ENCODE measurements at places on chromosomes 5 and 9.

- no peak for DNase-seq
Measured at GRCh38 chr9:136615631-136616306, 46.9 kb upstream of the EGFL7 start.

- peak; percentile 28 for DNase-seq
Measured at GRCh38 chr5:128905568-128906110, 59.6 kb upstream of the SLC27A6 start.

- no peak for DNase-seq
Measured at GRCh38 chr5:126044931-126045565, 378.2 kb upstream of the GRAMD2B start.

DNA sequence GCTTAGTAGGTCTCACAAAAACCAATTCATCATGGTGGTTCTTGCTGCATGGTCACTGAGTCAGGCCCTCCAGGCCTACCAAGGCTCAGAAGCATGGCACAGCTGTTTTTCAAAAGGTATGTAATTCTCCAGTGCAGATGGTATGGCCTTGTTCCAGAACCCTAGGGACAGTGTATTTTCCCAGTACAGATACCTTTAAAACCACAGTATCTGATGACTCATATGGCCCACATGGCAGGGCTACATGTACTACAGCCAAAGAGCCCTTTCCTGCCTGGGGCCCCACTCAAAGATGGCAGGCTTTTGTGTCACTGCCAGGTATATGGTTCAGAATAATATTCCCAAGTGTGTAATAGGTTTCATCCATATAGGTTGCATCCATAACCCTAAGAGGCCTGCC lies 16.5 kb downstream of the CSF2 start:
- no peak for DNase-seq

GRCh38 chr5:139194486-139194885 lies 3.7 kb downstream of the SIL1 start:
- DNase-seq = no peak

DNA sequence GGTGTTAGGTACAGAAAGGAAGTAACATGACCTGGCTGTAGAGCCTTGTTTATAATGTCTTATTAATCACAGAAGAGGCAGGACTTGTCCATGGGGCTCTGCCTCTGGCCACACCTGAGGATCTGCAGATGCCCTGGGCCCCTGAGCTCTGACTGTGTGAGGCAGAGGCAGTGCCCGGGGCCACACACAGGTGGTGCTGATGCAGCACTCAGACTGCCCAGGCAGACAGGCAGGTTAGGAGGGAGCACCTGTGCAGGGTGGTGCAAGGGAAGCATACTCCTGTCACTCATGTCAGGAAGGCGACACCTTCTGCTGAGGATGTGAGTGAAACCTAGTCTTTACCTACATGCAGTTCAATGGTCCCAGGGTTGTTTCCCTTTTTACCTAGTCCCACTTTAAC lies 88.7 kb downstream of the CFAP90 start:
- DNase-seq = no peak

- DNase-seq = no peak
Measured at GRCh38 chr5:57586649-57587048, 104.0 kb upstream of the ACTBL2 start.

DNA sequence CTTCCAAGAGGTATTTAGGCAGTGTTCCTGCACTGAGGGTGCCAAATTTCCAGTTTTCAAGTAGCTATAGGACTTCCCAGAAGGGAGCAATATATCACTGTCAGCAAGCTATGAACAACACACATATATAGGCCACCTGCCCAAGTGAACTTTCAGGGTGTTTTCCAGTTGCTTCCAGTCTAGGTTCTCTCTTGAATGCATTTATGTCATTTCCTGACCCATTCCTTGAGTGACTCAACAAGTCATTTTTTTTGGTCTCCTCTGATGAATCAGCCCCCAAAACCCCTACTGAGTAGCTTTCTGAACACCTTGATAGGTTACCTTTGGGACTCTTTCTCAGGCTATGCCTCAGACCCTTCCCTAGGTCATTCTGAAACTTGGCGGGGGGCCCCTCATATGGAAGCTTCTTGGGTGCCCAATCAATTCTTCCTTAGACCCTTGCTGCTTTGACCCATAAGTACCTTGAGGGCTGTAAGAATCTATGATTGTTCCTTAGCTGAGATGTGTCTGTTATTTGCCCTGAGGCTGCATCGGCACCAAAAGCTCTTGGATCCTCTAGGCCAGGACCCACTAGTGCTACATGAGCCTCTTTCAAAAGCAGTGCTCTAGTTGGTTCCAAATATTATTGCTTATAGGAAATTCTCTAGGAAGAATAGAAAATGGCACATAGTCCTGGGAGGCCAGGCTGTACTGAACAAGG lies 12.4 kb downstream of the DNAJB5 start:
- DNase-seq = no peak

- DNase-seq = no peak
Measured at GRCh38 chr9:125439434-125440272, 178.0 kb downstream of the GAPVD1 start.

- DNase-seq = no peak
Measured at GRCh38 chr9:114501796-114502682, 3.2 kb downstream of the WHRN start.

GRCh38 chr5:5886812-5887486 lies 464.5 kb downstream of the ICE1 start:
- DNase-seq = no peak

- DNase-seq = no peak
Measured at GRCh38 chr5:7878381-7878873, 9.5 kb downstream of the MTRR start.

DNA sequence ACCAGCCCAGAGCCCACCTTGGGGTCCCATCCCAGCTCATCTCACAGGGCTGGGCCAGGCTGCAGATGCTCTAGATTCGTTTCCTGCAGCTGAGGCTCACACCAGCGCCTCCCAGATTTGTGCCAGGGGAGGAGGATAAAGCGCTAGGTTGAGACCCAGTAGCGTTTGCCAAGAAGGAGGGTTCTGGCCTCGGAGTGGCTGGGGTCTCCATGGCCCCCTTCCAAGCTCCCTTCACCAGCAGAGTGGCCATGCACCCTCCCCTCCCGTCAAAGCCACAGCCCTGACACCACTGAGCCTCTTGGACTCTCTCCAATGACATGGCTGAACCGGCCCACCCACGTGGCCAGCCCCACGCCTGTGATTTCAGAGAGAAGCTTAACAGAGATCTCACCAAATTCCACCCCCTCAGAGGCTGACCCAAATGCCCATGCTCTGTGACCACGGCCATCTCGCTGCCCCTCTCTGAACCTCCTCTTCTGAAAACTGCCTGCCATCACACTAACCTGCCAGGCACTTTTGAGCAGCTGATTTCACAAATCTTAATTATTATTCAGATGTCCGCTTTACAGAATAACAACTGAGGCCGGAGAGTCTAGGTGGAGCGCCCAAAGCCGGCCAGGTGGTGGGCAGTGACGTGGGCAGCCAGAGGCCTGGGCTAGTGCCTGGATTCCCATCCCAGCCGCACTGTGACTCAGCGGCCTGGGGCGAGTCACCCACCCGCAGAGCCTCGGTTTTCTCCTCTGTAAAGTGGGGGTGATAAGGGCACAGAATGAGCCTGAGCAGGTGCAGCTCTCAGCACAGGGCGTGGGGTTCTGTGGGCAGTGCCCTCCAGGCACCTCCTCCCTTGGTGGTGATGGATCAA lies 155.7 kb downstream of the C9orf50 start:
- DNase-seq = no peak

DNA sequence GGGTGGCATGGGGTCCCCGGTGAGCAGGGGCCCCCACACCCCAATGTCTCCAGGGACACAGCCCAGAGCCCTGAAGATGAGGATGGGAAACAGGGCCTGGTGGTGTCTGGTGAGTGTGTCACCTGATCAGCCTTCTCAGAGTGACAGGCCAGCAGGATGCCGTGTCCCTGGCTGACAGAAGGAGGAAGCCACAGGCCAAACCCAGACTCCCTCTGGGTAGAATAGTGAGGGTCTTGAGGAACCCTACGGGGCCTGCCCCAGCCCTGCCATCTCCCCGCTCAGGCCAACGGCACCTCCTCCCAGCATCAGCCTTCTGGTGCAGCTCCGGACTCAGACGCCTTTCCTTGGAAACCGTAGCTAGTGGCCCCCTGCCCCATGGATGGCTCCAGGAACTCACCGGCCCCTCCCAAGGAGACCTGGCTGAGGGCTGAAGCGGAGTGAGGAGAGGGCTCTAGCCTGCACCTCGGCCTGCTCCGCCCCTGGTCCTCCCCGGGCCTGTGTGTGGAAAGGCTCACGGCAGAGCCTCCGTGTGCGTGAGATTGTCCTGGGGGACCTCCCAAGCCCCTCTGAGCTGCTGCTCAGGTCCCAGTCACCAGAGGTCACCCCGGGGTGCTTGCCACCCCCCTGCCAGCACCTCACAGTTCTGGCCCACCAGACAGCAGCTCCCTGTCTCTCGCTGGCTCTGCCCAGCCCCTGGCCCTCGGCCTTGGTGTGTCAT lies 6.0 kb downstream of the RALGDS start:
- no peak for DNase-seq

DNA sequence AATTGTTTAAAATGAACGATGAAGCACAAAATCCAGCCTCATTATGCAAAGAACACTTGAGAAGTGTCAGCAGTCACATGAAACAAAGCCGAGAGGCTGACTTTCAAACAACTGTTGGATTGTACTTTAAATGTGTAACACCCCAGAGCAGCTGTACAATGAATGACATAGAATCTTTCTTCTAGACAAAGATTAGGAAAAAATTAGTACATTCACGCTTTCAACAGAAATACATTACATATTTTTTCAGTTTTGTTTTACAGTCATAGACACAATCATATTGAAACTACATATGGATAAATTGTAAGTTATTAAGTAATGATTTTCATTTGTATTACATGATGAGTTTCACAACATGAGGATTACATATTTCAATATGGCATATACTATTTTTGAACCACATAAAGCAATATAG lies 10.6 kb upstream of the AGXT2 start:
- DNase-seq = no peak

DNA sequence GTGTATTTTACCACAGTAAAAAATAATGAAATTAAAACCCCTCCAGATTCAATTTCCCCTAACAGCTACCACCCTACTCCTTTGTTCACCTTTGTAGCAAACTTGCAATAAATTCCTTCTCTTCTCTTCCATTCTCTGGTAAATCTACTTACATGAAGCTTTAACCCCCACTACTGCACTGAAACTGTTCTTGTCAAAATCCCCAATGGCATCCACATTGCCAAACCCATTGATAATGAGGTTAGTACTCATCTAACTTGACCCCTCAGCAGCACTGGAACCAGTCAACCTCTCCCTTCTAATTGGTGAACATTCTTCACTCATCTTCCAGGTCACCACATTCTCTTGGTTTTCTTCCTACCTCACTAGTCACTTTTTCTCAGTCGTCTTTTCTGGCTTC lies 29.6 kb downstream of the NRG2 start:
- DNase-seq = no peak

- no peak for DNase-seq
Measured at GRCh38 chr9:111658943-111659342, 2.5 kb upstream of the GNG10 start.

GRCh38 chr5:164637931-164638521 lies 1132.6 kb downstream of the MAT2B start:
- no peak for DNase-seq

GRCh38 chr9:31166516-31166915 lies 1217.9 kb upstream of the ACO1 start:
- no peak for DNase-seq

GRCh38 chr9:129868872-129869486 lies 33.7 kb downstream of the USP20 start:
- no peak for DNase-seq

- DNase-seq = no peak
Measured at GRCh38 chr5:115842089-115842935, 577 bp downstream of the AP3S1 start.

DNA sequence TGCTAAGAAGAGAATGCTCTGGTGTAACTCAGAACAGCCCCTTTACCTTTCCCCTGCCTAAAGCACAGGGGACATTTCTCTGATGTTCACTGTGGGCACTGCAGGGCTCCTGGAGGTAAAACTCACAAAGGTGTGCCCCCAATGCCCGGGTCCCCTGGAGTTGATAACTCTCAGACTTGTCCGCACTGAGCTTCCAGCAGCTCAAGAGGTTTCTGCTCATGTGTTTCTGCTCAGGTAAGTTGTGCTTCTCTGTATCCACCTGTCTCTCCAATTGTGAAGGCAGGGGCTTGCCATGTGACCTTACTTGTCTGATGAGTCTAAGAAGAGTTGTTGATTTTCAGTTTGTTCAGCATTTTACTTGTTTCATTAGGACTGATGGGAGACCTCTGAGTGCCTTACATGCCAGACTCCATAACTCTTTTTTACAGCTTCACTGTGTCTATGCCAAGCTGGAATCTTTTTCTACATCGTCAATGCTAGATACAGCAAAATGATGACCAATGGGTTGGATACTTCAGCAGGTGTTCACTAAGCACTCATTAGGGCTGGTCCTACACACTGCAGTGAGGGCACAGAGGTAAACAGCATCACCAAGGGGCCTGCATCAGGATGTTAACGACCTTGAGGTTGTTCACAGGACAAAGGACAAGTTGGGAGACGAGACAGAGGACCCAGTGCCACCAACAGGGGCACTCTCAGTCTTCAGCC lies 56.4 kb downstream of the MRPL36 start:
- DNase-seq = no peak

- DNase-seq = no peak
Measured at GRCh38 chr9:121160025-121160424, 41.6 kb downstream of the RAB14 start.

DNA sequence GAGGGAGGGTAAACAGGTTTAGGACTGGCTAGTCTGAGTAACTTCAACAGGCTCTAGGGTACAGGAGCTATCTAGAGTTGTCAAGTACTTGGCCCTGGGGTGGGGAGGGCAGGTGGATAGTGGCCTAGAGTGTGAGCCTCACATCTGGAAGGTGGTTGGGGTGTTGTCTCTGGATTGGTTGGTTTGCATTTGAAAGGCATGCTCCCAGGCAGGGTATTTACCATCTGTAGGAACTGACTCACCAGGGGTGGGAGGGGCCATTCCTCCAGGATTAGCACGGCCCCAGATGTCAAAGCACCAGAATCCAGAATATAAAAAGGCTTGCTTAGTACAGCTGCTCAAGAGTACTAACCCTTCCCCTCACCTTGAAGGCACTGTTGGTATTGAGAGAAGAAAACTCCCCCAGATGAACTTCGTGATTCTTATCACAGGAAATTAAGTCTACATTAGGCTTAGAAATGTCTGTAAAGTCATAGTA lies 193.3 kb downstream of the NTRK2 start:
- DNase-seq = no peak

Measured in NCI-H1048 (cell line).